CD4-positive, alpha-beta T cell (primary cell): ENCODE measurements at places on chromosomes 2 and 18.

- DNase-seq, result no peak
Observed at GRCh38 chr18:35508030-35508429, 10.3 kb upstream of the INO80C start.

- DNase-seq, result no peak
Observed at GRCh38 chr2:200586644-200586975, 796 bp downstream of the AOX1 start.

GRCh38 chr2:219616550-219616949 is 10.9 kb upstream of the SLC4A3 start:
- no peak for DNase-seq

- no peak for DNase-seq
Observed at GRCh38 chr2:28287256-28287915, 105.3 kb upstream of the FOSL2 start.

DNA sequence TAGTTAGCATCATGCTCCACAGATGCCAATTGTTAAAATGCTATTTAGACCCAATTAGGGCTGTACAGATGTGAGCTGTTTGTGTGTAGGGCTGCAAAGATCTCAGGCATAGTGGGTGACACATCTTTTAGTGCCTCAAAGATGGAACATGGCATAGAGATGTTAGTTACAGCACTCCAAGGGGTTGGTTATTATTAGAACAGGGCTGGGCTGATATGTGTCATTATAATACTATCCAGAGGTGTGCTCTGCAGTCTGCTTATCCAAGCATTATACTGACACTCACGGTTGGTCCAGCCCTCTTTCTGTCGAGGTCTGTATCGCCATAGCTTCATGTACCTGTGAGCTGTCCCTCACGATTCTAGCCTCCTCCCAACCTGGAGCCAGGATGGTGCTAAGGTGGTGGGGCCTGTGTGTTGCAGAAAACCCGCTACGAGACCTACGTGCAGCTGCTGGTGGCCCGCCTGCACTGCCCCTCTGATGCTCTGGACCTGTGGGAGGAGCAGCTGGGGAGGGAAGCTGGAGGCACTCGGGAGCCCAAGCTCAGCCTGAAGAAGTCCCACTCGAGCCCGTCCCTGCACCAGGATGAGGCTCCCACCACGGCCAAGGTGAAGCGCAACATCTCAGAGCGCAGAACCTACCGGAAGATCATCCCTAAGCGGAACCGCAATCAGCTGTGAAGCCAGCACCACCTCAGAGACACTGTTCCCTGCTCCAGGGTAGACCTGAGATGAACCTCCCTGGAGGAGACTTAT is 27.1 kb downstream of the PSD4 start:
- DNase-seq, result no peak

GRCh38 chr2:233934524-233934923 is 17.4 kb downstream of the TRPM8 start:
- no peak for DNase-seq

GRCh38 chr2:227163998-227164762 is at the start of the genes COL4A3 and COL4A4:
Gene COL4A3 (plus strand): TSS chr2:227164624. CDS start chr2:227164727, 103 bp downstream.
Gene COL4A4 (minus strand): TSS chr2:227164205. CDS start chr2:227147483, 16,722 bp downstream.
- DNase-seq, result no peak

- DNase-seq, result no peak
Observed at GRCh38 chr18:65380986-65381385, 369.8 kb upstream of the CDH7 start.

DNA sequence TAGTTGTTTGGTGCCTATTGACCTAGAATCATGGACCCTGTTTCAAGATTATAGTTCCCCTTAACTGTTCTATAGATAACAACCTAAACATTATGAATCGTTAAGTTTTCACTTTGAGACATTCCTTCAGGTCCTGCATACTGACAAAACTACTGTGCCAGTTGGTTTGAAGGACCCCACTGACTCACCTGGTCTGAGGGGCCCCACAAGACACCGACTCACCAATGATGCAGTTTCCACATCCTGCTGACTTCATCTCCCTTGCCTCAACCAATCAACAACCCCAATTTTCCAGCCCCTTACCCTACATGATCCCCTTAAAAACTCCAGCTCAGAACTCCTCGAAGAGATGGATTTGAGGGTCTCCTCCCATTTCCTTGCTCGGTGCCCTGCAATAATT is 89.6 kb upstream of the CCDC141 start:
- no peak for DNase-seq

DNA sequence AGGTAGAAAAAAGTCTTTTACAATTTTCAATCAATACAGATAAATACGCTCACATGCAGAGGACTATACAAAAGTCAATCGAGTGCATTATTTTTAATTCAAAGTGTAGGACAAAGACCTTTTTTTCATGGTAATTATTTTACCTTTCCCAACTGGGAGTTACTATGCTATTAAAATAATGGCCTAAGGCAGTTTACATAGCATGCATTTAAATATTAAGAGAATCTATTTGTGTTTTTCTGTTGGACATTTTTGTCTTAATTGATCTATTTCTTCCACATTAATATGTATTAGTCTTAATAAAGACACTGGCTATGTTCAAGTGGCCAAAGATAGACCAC is 130.2 kb upstream of the MAP3K20 start:
- DNase-seq, result no peak

GRCh38 chr2:117618607-117619006 is 195.9 kb upstream of the DDX18 start:
- DNase-seq, result no peak

DNA sequence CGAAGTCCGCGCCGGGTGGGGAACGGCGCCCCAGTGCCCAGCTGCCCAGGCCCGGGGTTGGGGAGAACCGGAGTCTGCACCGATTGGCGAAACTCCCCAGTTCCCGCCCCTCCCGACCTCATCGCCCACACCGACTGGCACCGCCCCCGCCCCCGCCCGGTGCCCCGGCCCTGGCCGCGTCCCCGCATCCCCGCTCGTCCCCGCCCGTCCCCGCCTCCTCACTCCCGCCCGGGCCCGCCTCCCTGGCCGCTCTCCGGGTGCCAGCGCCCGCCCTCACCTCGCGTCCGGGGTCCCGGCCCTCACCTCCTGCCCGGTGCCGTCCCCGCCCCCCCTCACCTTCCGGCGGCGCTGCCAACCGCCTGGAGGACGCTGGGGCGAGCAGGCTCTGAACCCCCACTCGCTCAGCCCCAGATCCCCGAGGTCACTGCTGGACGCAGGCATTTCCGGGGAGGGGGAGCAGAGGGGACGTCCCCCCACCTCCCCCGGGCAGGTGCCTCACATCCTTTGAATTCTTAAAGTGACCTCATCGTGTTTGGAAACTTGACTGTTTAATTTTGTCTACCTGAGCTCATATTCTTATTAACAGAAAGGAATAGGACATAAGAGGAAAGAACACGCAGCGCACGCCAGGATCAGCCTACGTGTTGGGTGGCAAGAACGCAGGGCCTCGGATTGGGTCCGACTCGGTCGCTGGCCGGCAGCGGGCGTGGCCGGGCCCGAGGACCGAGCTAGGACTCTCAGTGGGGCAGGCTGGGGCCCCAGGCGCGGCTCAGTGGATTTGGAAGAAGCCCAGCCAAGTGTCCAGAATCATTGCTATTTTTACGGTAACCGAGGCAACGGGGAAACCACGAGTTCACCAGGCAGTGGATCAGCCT is at the start of gene FAM110C:
FAM110C (minus strand) TSS at position 35 of the 875 bp plus-strand sequence. CDS start 120 bp downstream, outside the sequence.
- no peak for DNase-seq

DNA sequence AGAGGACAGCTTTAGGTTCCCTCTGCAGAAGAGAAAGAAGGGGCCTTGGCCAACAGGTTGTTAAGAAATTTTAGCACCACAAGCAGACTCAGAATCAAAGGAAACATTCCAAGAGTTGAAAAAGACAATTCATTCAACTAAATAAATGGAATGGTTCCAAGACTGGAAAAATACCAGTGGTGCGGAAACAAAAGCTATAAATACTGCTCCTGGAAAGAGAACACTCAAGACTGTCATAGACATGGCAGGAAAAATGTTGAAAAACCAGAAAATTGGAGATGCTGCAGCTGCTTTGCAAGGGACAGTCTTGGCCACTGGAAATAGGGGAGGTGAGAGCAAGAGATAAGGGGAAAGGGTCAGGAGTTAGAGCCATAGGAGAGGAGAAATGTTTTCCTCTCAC is 312.7 kb upstream of the CYRIA start:
- no peak for DNase-seq

DNA sequence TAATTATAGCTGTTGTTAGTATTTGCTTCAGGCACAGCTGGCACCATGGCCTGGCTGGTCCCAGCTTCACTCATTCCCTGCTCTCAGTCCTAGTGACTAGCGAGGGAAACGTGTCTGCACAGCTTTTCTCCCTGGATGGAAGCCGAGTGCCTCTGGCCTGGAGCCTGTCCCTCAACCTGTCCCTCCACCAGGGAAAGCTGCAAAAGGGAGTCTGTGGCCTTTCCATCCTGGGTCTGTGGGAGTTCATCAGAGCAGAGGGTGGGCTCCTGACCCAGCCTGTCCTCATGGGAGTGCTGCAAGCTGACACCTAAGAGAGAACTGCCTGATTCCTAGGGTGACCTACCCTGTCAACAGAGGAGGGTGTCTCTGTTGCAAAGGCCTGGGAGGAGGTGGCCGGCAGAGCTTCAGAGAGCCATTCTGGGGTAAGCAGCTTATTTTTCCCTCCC is 118.3 kb downstream of the CAPN13 start:
- no peak for DNase-seq

DNA sequence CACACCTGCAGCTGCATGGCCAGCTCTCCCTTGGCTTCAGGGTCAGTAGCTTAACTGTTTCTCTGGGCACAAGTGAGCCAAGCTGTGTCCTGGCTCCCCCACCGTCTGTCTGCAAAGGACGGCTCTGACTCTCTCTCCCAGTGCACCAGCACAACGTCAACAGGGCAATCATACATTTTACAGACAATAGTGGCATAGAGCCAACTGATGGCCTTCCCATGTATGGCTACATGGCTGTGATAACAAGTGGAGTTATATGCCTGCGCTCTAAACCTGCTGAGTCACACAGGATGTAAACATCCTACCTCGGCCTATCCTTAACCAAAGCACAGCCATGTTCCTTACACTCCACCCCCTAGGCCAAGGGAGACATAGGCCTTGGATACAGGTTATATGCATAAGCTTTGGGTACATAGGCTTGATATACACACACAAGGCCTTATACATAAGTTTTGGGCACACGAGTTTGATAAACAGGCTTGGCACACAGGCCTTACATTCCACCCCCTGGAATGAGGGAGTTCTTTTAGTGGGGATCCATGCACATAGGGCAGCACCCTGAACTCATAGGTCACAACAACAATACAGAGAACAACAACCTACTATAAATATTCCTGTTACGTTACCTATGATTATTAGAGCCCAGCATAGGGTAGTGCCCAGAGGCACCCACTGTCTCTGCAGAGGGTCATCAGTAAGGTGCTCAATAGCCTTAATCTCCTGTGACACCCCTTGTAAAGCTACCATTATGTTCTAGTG is 17.7 kb downstream of the PHOSPHO2 start:
- no peak for DNase-seq

- DNase-seq, result no peak
Observed at GRCh38 chr2:239211396-239212094, 189.3 kb downstream of the HDAC4 start.

- DNase-seq, result no peak
Observed at GRCh38 chr2:239039479-239039861, 191.6 kb downstream of the TWIST2 start.

GRCh38 chr2:125033871-125034270 is 1008.8 kb downstream of the CNTNAP5 start:
- DNase-seq, result no peak

DNA sequence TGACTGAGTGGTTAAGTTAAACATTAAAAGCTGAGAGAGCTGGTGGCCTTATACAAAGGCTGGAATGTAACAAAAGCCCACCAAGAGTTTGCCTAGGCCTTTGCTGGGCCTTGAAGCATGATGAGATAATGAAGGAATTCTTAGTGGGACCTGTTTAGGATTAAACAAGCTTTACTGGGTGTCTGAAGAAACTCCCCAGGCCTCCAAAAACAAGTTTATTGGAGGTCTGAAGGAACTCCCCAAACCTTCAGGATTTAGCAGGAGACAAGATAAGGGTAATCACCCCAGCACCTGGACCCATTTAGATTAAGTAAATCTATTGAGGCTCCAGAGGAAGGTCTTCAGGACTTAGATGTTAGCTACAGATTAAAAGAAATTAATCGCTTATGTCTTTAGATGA is 18.7 kb downstream of the PCARE start:
- no peak for DNase-seq

DNA sequence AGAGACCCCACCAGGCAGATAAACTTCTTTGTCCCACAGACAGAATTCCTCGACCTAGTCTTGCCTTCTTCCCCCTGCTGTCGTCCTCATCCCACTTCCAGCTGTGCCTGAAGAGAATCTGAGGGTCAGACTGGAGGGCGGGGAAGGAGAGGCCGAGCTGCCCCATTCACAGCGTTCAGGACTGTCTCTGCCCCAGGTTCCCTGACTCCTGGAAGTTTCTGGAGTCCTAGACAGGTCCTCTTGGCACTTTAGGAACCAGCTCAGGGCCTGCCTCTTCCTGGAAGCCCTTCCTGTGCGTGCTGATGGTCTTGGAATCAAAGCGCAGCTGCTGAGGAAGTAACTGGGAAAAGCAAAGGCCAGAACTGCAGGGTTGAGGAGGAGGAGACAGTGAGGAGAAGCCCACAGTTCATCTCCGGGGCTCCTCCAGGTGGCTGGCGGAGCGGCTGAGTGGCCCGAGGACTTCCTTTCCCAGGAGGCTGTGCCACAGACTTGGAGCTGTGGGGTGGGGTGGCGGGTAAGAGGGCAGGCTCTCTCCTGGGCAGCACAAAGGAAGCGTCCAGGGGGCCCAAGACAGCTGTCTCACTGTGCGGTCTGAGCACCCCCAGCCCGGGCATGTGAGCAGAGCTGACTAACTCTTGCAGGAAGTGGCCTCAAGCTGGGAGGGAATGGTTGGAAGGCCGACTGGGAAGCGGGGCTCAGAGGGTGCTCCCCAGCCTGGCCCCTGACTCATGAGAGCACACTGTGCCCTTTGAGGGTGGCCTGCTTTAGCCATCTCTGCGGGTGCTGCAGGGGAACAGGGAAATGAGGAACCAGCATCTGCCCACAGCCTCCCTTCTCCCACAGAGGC is 39.5 kb downstream of the SDC1 start:
- DNase-seq, result no peak

DNA sequence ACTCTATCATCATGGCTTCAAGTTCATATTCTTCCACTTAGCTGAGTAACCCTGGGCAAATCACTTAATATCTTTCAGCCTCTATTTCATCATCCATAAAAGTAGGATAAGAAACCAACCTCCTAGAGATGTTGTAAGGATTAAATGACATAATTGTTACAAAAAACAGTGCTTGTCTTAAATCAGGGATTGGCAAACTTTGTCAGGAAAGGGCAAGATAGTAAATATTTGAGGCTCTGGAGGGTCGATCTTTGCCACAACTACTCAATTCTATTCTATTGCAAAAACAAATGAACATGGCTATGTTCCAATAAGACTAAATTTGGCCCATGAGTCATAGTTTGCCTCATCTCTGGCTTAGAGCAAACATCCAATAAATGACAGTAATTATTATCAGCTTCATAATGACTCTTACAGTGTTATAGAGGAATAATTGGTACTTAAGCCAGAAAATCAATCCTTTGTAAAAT is 184.7 kb downstream of the SATB2 start:
- no peak for DNase-seq

- no peak for DNase-seq
Observed at GRCh38 chr18:27585602-27586173, 400.6 kb upstream of the CHST9 start.

DNA sequence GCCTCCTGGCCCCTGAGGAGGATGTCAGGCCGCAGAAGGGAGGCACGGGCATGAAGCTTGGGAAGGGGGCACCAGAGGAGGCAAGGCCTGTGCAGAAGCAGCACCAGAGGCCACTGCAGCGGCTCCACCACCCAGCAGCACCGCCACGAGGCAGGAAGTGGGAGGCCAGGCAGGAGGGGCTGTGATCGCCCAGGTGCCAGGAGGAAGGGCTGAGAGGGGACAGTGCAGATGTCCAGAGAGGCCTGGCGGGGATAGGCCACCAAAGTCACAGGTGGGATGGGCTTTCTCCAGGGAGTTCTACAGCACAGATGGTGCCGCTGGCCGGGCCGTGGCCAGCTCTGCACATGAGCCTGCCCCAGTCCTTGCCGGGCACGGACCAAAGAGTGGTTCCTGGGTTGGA is 6.0 kb upstream of the ALPI start:
- DNase-seq, result no peak
